ENCODE measurements at places on chromosomes 2 and 18. TPM values are rescaled to one million over a fixed set of nuclear protein-coding genes. Genes with fewer than 3 reads are reported as not detected.

GRCh38 chr18:75407468-75408437 is 19.8 kb downstream of the SMIM21 start:
- H3K27ac ChIP-seq = no peak overlapping the region
- DNase-seq = no peak

- no peak overlapping the region for H3K4me3 ChIP-seq
- DNase-seq = no peak
- H3K27me3 ChIP-seq = no peaks in the 10 kb centered on the region
- no peak overlapping the region for H3K27ac ChIP-seq
These were observed 472.0 kb upstream of the ETAA1 start for GRCh38 chr2:66925128-66925527.

DNA sequence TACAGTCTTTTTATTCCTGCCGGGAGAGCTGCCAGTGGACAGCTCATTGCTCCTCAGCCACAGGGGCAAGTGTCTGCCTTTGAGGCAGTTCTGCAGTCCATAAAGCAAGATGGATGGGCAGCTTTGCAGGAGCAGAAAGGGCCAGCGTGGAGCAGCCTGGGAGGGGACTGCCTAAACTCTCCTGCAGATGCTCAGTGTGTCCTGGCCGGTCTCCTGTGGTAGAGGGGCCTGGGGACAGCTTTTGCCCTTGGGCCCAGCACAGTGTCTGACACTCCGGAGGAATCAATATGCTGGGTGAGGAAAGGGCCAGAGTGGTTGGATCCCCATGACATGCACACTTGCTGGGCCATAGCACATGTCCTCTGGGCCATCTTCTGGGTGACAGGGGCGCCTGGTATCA is 65.7 kb upstream of the DAPL1 start:
- H3K36me3 ChIP-seq = no peaks in the 10 kb centered on the region
- H3K4me3 ChIP-seq = no peak overlapping the region
- no peak overlapping the region for H3K27ac ChIP-seq
- no peaks in the 10 kb centered on the region for H3K4me1 ChIP-seq

DNA sequence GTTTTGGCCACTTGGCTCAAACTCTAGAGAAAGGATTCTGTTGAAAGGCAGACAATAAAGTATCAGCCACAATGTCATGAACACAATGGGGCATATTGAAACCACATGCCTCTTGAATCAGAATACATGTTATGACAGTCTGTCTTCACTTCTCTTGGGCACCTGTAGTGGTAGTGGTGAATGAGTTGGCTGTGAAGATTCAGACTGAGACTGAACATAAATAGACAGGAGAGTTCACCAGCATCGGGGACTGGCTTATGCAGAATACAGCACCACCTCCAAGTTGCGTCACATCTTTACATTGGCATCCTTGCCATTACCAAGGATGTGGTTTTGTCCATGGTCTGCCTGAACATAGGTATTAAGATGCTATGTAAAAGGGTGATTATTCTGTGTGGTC is 336.8 kb downstream of the MYCN start:
- no peaks in the 10 kb centered on the region for H3K4me1 ChIP-seq
- H3K4me3 ChIP-seq = no peak overlapping the region
- H3K36me3 ChIP-seq = no peaks in the 10 kb centered on the region
- H3K27me3 ChIP-seq = no peaks in the 10 kb centered on the region
- DNase-seq = no peak
- H3K27ac ChIP-seq = no peak overlapping the region

- H3K27ac ChIP-seq = no peak overlapping the region
- no peak overlapping the region for H3K4me3 ChIP-seq
- no peaks in the 10 kb centered on the region for H3K27me3 ChIP-seq
- no peak for DNase-seq
- H3K4me1 ChIP-seq = no peaks in the 10 kb centered on the region
- H3K36me3 ChIP-seq = no peaks in the 10 kb centered on the region
These were observed 22.8 kb upstream of the STON1 start for GRCh38 chr2:48507111-48507510.

- H3K36me3 ChIP-seq = peaks cover 10% of the 10 kb centered on the region
- H3K27me3 ChIP-seq = no peaks in the 10 kb centered on the region
- H3K27ac ChIP-seq = no peak overlapping the region
- no peak for DNase-seq
- no peaks in the 10 kb centered on the region for H3K4me1 ChIP-seq
- H3K4me3 ChIP-seq = no peak overlapping the region
These were observed 62.3 kb downstream of the ITGA6 start for GRCh38 chr2:172489681-172490080.

GRCh38 chr18:23994361-23994902 is 20.1 kb upstream of the TTC39C start:
- H3K27ac ChIP-seq = no peak overlapping the region
- no peaks in the 10 kb centered on the region for H3K36me3 ChIP-seq
- no peaks in the 10 kb centered on the region for H3K27me3 ChIP-seq
- H3K4me1 ChIP-seq = no peaks in the 10 kb centered on the region

DNA sequence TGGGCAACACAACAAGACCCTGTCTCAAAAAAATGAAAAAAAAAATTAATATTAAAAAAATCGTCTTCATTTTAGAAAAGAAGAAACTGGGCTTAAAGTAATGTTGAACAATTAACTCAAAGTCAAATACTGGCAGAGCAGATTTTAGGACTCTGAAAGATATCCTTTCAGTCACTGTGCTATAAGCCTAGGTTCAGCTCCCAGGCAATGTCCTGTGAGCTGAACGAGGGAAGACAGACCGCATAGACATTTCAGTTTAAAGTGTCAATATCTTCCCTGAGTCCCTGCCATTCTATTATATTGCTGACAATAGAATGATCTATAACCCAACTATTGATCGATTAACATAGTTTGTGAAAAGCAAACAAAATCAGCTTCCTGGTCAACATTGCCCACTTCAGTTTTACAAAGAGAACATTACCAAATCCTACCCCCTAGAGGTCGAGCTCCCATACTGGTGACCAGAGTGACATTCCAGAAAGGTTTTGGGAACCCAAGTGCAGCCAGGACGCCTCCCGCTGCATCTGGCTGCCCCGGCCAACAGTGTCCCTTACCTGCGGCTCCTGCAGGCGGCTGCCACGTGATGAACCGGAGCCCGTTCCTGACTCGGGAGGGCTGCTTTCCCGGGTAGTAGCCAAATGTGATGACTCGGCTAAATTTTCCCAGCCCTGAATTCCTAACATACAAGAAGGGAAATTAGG is 639 bp downstream of the MRO start:
- no peaks in the 10 kb centered on the region for H3K27me3 ChIP-seq
- H3K36me3 ChIP-seq = no peaks in the 10 kb centered on the region
- peak overlapping the region; percentile 12 for H3K4me3 ChIP-seq
- peak; percentile 60 for DNase-seq

- H3K27me3 ChIP-seq = no peaks in the 10 kb centered on the region
- no peaks in the 10 kb centered on the region for H3K4me1 ChIP-seq
- H3K27ac ChIP-seq = no peak overlapping the region
- no peak overlapping the region for H3K4me3 ChIP-seq
These were observed 47.2 kb downstream of the EIF2AK3 start for GRCh38 chr2:88580088-88580487.

DNA sequence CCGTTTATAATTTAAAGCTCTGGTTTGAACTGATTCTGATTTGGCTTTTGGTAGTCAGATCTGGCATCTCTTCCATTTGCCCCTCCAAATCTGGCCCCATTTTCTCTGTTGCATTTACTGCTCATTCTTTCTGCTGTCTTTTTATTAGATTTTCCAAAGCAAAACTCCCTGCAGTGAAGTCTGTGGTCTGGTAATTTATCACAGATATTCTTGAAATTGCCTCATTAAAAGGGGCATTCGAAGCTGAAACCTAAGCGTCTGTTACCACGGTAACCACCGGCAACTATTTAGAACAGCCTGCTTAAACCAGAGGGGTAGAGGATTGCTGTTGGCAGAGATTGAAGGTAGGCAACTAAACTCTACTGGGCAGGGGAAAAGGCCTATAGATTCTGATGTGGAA is 111.5 kb upstream of the UPP2 start:
- no peak overlapping the region for H3K27ac ChIP-seq
- no peak overlapping the region for H3K4me3 ChIP-seq
- H3K36me3 ChIP-seq = no peaks in the 10 kb centered on the region

- no peaks in the 10 kb centered on the region for H3K27me3 ChIP-seq
- no peaks in the 10 kb centered on the region for H3K4me1 ChIP-seq
- no peaks in the 10 kb centered on the region for H3K36me3 ChIP-seq
- H3K27ac ChIP-seq = no peak overlapping the region
These were observed 33.6 kb upstream of the RND3 start for GRCh38 chr2:150520887-150521664.

GRCh38 chr2:113148606-113149552 is 21.5 kb downstream of the IL1RN start:
- H3K36me3 ChIP-seq = no peaks in the 10 kb centered on the region
- H3K4me1 ChIP-seq = no peaks in the 10 kb centered on the region
- H3K4me3 ChIP-seq = no peak overlapping the region
- H3K27me3 ChIP-seq = no peaks in the 10 kb centered on the region

- no peaks in the 10 kb centered on the region for H3K4me1 ChIP-seq
- H3K27ac ChIP-seq = no peak overlapping the region
- no peak for DNase-seq
- H3K36me3 ChIP-seq = no peaks in the 10 kb centered on the region
These were observed 96.7 kb upstream of the ACAA2 start for GRCh38 chr18:49910019-49910418.

DNA sequence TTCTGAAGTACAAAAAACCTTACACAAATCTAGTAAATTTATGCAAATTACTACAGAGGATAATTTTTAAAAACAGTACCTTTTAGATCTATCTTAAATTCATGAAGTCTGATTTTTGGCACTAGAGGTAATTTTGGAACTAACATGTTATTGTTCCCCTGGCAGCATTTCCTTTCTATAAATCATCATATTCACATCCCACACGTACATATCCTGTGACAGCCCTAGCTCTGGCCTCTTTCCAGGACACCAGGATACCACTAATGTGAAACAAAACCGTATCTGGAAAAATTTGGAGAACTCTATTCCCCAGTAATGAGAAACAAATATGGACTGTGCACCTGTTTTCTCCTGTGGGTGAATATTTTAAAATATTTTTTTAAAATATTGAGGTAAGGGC is 14.0 kb upstream of the BIRC6 start:
- H3K27me3 ChIP-seq = no peaks in the 10 kb centered on the region
- H3K36me3 ChIP-seq = no peaks in the 10 kb centered on the region
- DNase-seq = no peak
- no peak overlapping the region for H3K4me3 ChIP-seq
- H3K27ac ChIP-seq = no peak overlapping the region

- H3K4me3 ChIP-seq = no peak overlapping the region
- H3K27me3 ChIP-seq = no peaks in the 10 kb centered on the region
- H3K27ac ChIP-seq = no peak overlapping the region
These were observed 374.0 kb downstream of the NCKAP5 start for GRCh38 chr2:133194362-133194655.

GRCh38 chr2:147641651-147642050 is 203.2 kb upstream of the ACVR2A start:
- no peak overlapping the region for H3K4me3 ChIP-seq
- no peak for DNase-seq
- peaks cover under 1% of the 10 kb centered on the region for H3K4me1 ChIP-seq

DNA sequence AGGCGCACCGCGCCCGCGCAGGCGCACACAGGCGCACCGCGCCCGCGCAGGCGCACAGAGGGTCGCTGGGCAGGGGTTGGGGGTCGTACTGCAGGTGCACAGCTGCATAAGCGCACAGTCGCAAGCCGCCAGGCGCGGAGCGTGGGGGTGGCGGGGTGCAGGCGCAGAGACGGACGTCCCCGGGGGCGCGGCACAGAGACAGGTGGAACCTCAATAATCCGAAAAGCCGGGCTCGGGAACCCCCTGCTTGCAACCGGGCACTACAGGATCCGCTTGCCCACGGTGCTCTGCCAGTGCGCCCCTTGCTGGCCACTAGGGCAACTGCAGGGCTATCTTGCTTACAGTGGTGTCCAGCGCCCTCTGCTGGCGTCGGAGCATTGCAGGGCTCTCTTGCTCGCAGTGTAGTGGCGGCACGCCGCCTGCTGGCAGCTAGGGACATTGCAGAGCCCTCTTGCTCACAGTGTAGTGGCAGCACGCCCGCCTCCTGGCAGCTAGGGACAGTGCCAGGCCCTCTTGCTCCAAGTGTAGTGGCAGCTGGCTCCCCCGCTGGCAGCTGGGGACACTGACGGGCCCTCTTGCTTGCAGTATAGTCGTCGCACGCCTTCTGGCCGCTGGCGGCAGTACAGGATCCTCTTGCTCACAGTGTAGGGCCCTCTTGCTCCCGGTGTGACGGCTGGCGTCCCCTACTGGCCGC is 34.9 kb downstream of the FAM110C start:
- no peaks in the 10 kb centered on the region for H3K27me3 ChIP-seq
- H3K4me3 ChIP-seq = no peak overlapping the region
- peak; percentile 79 for DNase-seq
- H3K36me3 ChIP-seq = no peaks in the 10 kb centered on the region

GRCh38 chr2:59540864-59541263 is 1012.6 kb downstream of the BCL11A start:
- no peak overlapping the region for H3K4me3 ChIP-seq
- DNase-seq = no peak
- no peak overlapping the region for H3K27ac ChIP-seq

- no peaks in the 10 kb centered on the region for H3K4me1 ChIP-seq
- DNase-seq = no peak
- H3K27me3 ChIP-seq = no peaks in the 10 kb centered on the region
- no peaks in the 10 kb centered on the region for H3K36me3 ChIP-seq
- no peak overlapping the region for H3K27ac ChIP-seq
These were observed 39.5 kb downstream of the COX7A2L start for GRCh38 chr2:42321452-42322064.

DNA sequence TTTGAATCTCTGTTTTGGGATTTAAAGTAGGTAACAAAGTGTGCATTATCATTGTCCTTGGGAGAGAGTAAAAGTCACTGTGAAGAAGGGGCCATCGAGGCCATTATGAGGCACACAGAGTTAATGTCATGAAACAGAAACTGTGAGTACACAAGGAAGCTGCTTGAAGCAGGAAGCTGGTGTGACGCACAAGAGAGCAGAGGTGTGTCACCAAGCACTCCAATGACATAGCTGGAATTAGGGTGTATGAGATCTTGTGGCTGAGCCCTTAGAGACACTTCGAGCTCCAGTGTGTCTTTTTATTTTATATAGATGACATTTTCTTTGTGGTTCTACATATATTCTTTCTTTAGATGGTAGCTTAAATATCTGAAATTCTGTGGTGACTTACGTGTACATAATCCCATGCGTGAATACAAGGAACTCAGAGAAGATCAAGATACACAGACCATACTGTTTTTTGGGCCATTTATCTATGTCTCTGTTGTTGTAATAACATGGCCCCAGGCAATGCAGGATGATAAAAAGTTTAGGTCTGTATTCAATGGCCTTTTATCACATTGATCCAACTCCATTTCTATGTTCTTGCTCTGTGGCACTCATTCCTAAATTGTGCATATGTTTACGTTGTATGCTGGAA is 164.7 kb upstream of the FAM98A start:
- no peak for DNase-seq
- no peak overlapping the region for H3K27ac ChIP-seq
- no peaks in the 10 kb centered on the region for H3K36me3 ChIP-seq
- H3K4me1 ChIP-seq = no peaks in the 10 kb centered on the region

Gene GNAL
- 2.6 TPM for total RNA-seq

Gene PIEZO2
- total RNA-seq = 4.0 TPM

Gene GYPC
- total RNA-seq = 7.1 TPM

Gene VAMP5
- 16.9 TPM for total RNA-seq

Gene KCNS3
- 10.7 TPM for total RNA-seq

Gene KIDINS220
- 37.1 TPM for total RNA-seq
